ENCODE measurements at places on chromosomes 12 and 14.

GRCh38 chr14:102486513-102487203 is 22.9 kb downstream of the ANKRD9 start:
- no peak for DNase-seq
- no peaks in the 10 kb centered on the region for H3K27me3 ChIP-seq
- H3K4me3 ChIP-seq = no peak overlapping the region
- H3K27ac ChIP-seq = no peak overlapping the region
- no peaks in the 10 kb centered on the region for H3K4me1 ChIP-seq
- peaks cover 16% of the 10 kb centered on the region for H3K36me3 ChIP-seq

DNA sequence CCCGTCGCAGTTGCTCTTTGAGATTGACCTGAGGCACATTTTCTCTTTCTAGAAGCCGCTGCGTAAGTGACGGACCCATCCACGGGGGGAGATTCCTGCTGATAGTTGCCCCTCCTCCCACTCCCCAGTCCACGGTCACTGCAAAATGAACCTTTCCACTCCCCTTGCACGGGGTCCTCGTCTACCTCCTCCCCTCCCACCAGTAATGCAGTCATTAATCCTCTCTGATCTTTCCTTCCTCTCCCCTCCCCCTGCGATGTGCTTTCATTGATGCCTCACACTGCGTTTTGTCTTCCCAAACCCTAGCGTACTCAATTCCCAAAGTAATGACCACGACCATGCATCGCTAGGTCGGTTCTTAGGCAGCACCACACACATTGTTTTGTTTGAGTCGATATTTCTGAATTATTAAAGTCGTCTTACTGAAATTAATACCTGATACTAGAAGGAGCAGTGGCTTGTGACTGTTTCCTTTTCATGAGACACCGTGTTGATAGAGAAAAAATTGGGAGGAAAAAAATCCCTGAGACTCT is 857 bp downstream of the ETNK1 start:
- DNase-seq = peak; percentile 11
- peaks cover 14% of the 10 kb centered on the region for H3K36me3 ChIP-seq
- peaks cover 12% of the 10 kb centered on the region for H3K4me1 ChIP-seq
- peak overlapping the region; percentile 97 for H3K27ac ChIP-seq
- H3K27me3 ChIP-seq = peaks cover 21% of the 10 kb centered on the region

DNA sequence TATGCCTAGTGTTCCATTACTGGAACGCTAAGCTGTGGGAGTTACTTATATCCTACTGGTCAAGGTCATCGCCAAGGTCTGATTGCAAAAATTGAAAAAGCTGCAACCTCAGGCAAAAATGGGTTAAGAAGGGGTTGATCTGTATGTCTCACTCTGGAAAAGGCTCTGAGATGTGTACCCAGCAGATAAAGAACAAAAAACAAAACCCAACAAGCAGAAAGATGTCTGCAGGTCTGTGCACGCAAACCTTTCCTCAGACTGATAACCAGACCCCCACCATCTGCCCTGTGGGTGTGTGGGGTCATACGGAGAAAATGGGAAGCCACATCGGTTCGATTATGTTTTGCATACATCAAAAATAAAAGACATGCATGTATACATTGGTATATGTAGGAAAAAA is 56.4 kb downstream of the TESC start:
- DNase-seq = no peak
- peaks cover 25% of the 10 kb centered on the region for H3K27me3 ChIP-seq
- no peak overlapping the region for H3K4me3 ChIP-seq
- no peaks in the 10 kb centered on the region for H3K36me3 ChIP-seq
- H3K27ac ChIP-seq = no peak overlapping the region
- peaks cover 24% of the 10 kb centered on the region for H3K4me1 ChIP-seq

- H3K27me3 ChIP-seq = peaks cover 5% of the 10 kb centered on the region
- DNase-seq = no peak
- H3K36me3 ChIP-seq = peaks cover 5% of the 10 kb centered on the region
- no peak overlapping the region for H3K4me3 ChIP-seq
These were observed 398.2 kb downstream of the DPF3 start for GRCh38 chr14:72495668-72496067.

GRCh38 chr14:68386446-68386845 is 406.4 kb downstream of the ZFP36L1 start:
- H3K36me3 ChIP-seq = peaks cover 15% of the 10 kb centered on the region
- DNase-seq = no peak
- H3K4me1 ChIP-seq = peaks cover 43% of the 10 kb centered on the region
- peak overlapping the region; percentile 47 for H3K27ac ChIP-seq

DNA sequence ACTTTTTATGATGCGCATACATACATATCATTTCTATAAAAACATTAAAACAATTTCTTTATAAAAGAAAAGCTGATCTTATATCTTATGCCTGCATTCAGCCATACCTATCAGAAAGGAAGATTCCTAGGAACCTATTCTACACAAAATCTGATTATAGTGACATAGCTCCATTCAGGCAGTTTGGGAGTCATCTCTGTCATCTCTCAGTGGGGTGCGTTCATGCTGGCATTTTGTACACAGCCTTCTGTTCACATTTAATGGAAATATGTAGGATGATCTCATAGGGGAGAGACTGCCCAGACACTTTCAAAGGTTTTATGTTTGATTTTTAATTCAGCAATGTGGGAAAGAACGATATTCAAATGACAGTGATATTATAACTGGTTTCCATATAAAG is 52.9 kb downstream of the ATL1 start:
- H3K36me3 ChIP-seq = peaks cover 3% of the 10 kb centered on the region
- DNase-seq = no peak
- H3K4me3 ChIP-seq = no peak overlapping the region
- no peak overlapping the region for H3K27ac ChIP-seq
- H3K27me3 ChIP-seq = no peaks in the 10 kb centered on the region

GRCh38 chr14:75715926-75716780 is 55.1 kb downstream of the TTLL5 start:
- H3K36me3 ChIP-seq = peaks cover 39% of the 10 kb centered on the region
- H3K4me1 ChIP-seq = no peaks in the 10 kb centered on the region
- peak overlapping the region; percentile 11 for H3K27ac ChIP-seq
- DNase-seq = no peak
- H3K4me3 ChIP-seq = no peak overlapping the region

GRCh38 chr12:103547929-103548328 is 39.1 kb upstream of the STAB2 start:
- H3K27ac ChIP-seq = no peak overlapping the region
- H3K4me3 ChIP-seq = no peak overlapping the region
- no peak for DNase-seq
- no peaks in the 10 kb centered on the region for H3K36me3 ChIP-seq

- no peak overlapping the region for H3K4me3 ChIP-seq
- H3K4me1 ChIP-seq = no peaks in the 10 kb centered on the region
- H3K36me3 ChIP-seq = no peaks in the 10 kb centered on the region
- no peaks in the 10 kb centered on the region for H3K27me3 ChIP-seq
These were observed 1559.9 kb upstream of the FLRT2 start for GRCh38 chr14:83969998-83970397.

DNA sequence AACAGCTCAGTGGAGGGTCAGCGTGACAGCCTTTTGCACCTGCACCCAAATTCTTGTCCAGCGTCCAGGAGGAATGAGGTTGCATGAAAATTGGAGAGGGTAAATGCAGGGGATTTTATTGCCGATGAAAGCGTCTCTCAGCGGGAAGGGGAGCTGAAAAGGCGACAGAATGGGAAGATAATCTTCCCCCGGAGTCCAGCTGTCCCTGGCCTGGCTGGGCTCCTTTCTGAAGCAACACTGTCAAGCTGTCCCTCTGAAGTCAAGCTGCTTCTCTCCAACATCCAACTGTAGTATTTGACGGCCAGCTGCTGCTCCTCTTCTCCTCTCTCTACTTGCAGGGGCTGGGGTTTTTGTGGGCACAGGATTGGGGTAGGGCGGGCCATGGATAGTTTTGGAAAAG is 32.7 kb downstream of the NOPCHAP1 start:
- H3K4me3 ChIP-seq = no peak overlapping the region
- no peak for DNase-seq
- no peak overlapping the region for H3K27ac ChIP-seq
- H3K36me3 ChIP-seq = peaks cover 32% of the 10 kb centered on the region

DNA sequence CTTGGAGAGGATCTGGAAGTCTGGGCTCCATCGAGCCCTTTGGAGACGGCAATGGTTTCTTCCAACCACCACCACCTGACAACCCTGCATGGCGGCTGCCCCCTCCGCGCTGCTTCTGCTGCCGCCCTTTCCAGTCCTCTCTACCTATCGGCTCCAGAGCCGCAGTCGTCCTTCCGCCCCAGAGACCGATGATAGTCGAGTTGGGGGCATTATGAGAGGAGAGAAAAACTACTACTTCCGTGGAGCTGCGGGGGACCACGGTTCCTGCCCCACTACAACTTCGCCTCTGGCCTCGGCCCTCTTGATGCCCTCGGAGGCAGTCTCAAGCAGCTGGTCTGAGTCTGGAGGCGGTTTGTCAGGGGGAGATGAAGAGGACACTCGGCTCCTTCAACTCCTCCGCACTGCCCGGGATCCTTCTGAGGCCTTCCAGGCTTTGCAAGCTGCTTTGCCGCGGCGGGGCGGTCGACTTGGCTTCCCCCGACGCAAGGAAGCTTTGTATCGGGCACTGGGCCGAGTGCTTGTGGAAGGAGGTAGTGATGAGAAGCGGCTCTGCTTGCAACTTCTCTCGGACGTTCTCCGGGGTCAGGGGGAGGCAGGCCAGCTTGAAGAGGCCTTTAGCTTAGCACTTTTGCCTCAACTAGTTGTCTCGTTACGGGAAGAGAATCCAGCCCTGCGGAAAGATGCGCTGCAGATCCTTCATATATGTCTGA is 499 bp downstream of the TOGARAM1 start:
- H3K4me1 ChIP-seq = peaks cover 23% of the 10 kb centered on the region
- H3K27ac ChIP-seq = no peak overlapping the region
- H3K36me3 ChIP-seq = peaks cover 27% of the 10 kb centered on the region
- no peaks in the 10 kb centered on the region for H3K27me3 ChIP-seq
- no peak overlapping the region for H3K4me3 ChIP-seq
- DNase-seq = peak; percentile 39

GRCh38 chr12:93461503-93461902 is 5.8 kb upstream of the MRPL42 start:
- DNase-seq = no peak
- H3K27me3 ChIP-seq = no peaks in the 10 kb centered on the region
- H3K36me3 ChIP-seq = no peaks in the 10 kb centered on the region

GRCh38 chr12:27645671-27646070 is 50.6 kb upstream of the REP15 start:
- no peaks in the 10 kb centered on the region for H3K27me3 ChIP-seq
- no peak overlapping the region for H3K27ac ChIP-seq
- H3K36me3 ChIP-seq = peaks cover 7% of the 10 kb centered on the region
- peaks cover 2% of the 10 kb centered on the region for H3K4me1 ChIP-seq

DNA sequence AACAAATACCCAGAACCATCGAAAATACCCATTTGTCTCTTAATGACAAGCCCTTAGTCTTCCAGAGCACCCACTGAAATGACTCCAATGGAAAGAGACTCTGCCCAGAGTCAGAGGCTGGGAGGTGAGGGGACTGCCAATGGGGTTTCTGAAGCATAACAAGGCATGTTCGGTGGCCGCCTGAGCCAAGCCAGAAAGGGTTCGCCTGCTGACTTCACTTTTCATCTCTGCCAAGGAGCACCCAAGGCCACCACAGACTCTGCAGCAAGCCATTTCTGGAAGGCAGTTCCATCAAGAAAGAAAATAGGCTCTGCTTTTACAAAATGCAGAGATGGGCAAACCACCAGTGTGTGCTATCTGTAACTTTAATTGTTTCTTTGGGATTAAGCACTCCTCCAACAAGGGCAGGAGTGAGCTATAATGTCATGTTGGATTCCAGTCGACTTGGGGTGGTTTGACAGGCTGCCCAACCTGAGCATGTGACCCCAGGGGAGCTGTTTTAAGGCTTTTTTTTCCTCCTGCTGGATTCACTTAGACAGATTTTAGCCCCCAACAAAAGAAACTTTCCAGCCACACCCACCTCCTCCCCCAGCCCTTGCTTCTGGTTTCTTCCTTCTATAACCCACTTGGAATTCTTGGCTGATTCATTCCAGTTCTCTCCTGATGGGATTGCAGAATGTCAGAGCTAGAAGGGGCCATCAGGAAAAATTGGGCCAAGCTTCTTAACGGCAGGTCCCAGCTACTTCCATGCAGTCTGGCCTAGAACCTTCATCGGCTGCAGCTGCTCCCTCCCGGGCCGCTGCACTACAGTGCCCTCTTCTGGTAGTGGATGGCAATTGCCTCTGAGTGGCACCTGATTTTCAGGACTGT is 24.1 kb downstream of the CKAP4 start:
- H3K27me3 ChIP-seq = peaks cover 22% of the 10 kb centered on the region
- H3K27ac ChIP-seq = no peak overlapping the region
- no peak overlapping the region for H3K4me3 ChIP-seq
- H3K36me3 ChIP-seq = peaks cover under 1% of the 10 kb centered on the region
- H3K4me1 ChIP-seq = peaks cover 24% of the 10 kb centered on the region
- peak; percentile 58 for DNase-seq

DNA sequence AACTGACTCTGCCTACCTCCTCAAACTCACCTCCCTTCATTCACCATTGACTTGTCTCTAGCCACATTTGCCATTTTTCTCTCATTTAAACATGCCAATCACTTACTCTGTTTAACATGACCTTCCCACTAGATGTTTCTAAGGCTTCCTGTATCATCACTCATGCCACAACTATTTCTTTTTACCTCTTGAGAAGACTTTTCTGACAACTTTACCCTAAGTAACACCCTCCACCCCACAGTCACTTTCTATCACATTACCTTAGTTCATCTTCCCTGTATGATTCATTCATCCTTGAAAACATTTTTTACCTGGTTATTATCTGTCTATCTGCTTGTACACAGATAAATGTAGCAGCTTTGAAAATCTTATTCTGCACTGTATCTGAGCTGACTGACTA is 19.4 kb downstream of the PLCZ1 start:
- DNase-seq = no peak
- no peak overlapping the region for H3K27ac ChIP-seq
- H3K27me3 ChIP-seq = no peaks in the 10 kb centered on the region
- H3K4me1 ChIP-seq = no peaks in the 10 kb centered on the region

DNA sequence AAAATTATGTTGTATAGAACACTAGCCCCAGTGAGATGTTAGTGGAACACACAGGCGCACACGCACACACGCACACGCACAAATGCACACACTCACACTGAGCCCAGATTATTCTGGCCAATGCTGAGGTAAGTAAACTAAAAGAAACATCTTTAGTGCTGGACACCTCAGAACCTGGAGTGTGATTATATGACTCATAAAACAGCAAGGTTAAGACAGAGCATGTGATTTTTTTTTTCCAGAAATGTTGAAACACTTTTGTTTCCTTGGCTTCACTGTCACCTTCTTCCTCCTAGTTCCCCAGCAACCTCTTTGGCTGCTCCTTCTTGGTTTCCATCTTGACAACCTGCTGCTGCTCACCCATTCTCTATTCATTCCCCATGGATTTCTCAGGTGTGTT is 141.0 kb upstream of the ALG10B start:
- no peaks in the 10 kb centered on the region for H3K4me1 ChIP-seq
- no peak overlapping the region for H3K27ac ChIP-seq
- no peaks in the 10 kb centered on the region for H3K36me3 ChIP-seq
- no peaks in the 10 kb centered on the region for H3K27me3 ChIP-seq
- no peak overlapping the region for H3K4me3 ChIP-seq

- H3K4me1 ChIP-seq = no peaks in the 10 kb centered on the region
- DNase-seq = no peak
- peaks cover 13% of the 10 kb centered on the region for H3K36me3 ChIP-seq
- no peak overlapping the region for H3K4me3 ChIP-seq
- H3K27me3 ChIP-seq = peaks cover 2% of the 10 kb centered on the region
- H3K27ac ChIP-seq = no peak overlapping the region
These were observed 107.8 kb downstream of the GCH1 start for GRCh38 chr14:54794796-54795195.

All from stimulated activated naive B cell treated with anti-CD40 and anti-IgM and Interleukin-4, amounts not matched to agents 10 μg/mL and 1 μg/mL and 100 μg/mL, for 72 hours (primary cell).